Fibroblast of skin of left quadriceps (primary cell): ENCODE measurements at places on chromosomes 3 and 15.

- no peak for DNase-seq
Measured at GRCh38 chr3:162770551-162770950, 1273.9 kb downstream of the OTOL1 start.

DNA sequence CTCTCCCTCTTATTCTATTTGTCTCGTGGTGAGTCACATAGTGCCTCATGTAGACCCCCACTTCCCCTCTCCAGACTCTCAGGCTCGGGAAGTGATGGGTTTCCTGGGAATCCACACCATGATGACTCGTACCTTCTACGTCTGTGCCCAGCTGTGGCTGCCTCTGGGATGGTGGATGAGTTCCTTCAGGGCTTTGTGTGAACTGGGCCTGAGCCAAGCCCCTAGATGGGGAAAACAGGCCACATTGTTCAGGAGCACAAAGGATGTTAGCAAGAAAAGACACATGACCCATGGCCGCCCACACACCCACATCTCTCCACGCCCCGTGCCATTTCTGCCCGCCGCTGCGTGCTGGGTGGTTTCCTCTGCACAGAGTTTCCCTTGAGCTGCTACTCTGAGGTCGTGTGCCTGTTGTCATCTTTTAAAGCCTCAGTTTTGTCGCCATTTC is 10.5 kb downstream of the ISG20 start:
- DNase-seq, result peak; percentile 85

- DNase-seq, result no peak
Measured at GRCh38 chr3:115156046-115156654, 9.1 kb upstream of the ZBTB20 start.

DNA sequence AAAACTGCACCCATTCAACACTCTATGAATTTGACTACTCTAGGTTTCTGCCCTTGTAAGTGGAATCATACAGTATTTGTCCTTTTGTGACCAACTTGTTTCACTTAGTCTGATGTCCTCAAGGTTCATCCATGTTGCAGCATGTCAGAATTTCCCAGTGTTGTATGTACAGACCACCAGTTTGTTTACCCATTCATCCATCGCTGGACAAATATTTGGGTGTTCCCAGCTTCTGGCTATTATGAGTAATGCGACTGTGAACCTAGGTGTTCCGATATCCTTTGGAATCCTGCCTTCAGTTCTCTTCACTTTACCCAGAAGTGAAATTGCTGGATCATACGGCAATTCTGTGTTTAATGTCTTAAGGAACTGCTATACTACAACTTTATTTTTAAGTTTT is 12.6 kb downstream of the RPL32 start:
- no peak for DNase-seq

- peak; percentile 42 for DNase-seq
Measured at GRCh38 chr15:26889298-26889898, 22.5 kb downstream of the GABRA5 start.

DNA sequence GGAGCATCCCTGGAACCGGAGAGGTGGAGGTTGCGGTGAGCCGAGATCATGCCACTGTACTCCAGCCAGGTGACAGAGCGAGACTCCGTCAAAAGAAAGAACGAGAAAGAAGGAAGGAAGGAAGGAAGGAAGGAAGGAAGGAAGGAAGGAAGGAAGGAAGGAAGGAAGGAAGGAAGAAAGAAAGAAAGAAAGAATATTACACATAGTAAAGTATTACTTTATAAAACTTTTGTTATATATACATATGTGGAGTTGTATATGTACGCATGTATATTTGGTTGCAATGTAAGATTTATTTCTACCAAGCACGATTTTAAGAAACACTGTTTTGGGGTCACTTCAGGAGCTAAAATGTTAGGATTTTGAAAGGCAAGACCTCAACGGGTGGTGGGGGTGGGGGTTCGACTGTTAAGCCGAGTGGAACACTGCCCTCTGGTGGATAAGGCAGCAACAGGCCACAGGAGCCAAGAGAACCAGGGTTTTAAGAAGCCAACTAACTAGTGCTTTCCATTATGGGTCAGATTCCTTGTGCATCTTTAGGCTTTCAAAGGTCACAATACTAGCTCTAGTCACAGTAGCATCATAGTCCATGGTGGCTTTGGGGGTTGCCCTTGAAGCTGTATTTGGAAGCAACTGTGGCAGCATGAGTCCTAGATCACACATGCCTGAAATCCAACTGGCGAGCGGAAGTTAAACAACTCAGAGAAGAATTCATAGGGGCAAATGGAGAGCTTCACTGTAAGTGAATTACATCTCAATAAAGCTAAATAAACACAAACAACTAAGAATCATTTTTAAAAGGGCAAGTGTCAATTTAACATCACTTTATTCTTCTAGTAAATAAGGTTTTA is 22.5 kb downstream of the GLB1 start:
- DNase-seq, result peak; percentile 26

DNA sequence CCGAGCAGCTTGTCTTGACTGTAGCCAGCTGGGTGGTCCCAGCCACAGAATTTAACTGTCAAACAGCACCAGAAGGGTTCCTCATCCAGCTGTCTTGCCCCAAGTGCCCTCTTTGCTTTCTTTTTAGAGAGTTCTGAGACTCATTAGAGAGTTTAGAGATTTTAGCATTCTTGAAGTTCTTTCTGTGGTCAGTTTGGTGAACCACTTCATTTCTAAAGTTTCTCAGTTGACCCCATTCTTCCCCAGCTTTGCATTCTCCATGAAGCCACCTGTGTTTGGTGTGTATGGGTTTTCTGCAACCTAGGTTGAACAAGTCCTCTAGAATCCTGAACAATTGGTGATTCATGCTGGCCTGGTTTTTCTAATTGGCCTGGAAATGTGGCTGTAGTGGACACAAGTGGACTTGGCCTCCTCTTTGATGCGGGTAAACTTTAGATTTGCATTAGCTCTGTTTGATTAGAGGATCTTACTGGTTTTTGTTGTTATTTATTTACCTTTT is 33.7 kb downstream of the FLNB start:
- peak; percentile 90 for DNase-seq

GRCh38 chr3:46277476-46277875 is 35.2 kb downstream of the CCR3 start:
- DNase-seq, result no peak

DNA sequence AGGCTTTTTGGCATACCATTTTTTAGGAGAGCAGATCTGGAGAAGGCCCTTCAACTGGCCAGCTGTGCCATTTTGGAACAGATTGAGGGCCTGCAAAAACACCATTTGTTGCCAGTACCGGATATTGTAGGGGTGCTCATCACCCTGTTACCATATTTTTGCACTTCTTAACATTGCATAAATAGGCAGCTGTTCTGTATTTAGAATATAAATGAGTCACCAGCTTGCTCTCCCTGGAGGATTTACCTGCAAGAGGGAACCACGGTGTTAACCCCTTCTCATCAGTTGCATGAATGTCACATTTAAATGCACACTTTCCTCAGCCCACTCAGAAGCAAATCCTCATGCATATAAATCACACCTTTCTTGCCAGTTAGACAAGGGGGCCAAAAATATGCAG is 435.6 kb downstream of the ROBO2 start:
- no peak for DNase-seq

GRCh38 chr15:44311136-44311535 is 22.6 kb downstream of the GOLM2 start:
- no peak for DNase-seq

DNA sequence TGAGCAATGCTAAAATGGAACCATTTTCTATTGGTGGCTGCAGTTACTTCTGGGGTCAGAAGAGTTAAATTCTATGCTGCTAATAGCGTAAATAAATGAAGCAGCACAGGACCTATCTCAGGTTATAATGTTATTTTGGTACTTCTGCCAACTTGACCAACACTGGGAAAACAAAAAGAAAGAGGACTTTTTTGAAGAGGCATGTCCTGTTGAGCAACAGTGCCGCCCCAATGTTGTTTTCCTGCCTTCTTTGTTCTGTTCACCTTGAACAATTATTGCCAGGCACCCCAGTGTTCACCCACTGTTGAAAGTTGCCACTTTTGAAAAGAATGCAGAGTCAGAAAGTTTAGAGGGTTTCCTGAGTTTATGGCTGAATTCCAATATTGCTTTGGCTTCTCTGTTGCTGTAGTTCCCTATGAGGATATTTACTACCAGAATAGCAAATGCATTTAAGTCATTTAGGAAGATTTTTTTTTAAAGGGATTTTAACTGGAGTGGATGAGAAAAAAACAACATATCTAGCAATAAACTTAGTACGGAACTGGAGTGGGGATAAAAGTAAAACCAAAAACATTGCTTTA is 679.0 kb upstream of the DPPA4 start:
- DNase-seq, result no peak

- DNase-seq, result no peak
Measured at GRCh38 chr3:156518726-156519125, 36.2 kb downstream of the SSR3 start.

DNA sequence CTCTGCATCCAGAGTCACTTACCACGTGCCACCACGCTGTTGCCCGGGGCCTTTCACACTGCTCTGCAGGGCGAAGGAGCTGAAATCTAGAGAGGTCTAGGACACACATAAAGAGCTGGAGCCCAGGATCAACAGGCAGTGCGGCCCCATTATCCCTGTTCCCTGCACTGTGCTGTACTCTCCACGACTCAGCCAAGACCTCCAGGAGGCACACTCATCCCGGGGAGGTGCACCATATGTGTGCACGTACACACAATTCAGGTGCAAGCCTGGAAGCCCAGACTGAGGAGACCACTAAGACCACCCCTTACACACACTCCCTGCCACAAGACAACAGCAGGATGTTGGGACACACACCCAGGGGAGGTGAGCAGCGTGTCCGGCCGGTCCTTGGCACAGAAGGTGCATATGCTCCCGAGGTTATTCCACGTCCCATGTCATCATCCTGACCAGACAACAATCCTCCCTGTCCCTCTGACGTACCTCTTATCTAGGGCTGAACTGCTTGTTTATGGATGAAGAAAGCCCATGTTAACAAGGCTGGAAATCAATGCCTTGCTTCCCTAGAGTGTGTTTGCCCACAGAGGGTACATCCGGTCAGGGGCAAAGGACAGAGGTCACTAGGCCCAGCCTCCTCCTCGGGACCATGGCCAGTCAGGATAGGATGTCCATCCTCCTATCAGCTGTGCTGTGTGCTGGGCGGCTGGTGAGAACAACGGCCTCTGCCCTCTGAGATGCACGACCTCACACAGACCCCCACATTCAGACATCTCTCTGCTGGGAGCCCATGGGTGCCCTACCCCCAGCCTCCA is 16.1 kb downstream of the KLF15 start:
- no peak for DNase-seq

GRCh38 chr3:112508860-112509259 is 9.6 kb upstream of the BTLA start:
- DNase-seq, result no peak

GRCh38 chr3:33229066-33229465 is 10.5 kb upstream of the SUSD5 start:
- no peak for DNase-seq

- no peak for DNase-seq
Measured at GRCh38 chr15:73482166-73482565, 39.2 kb downstream of the REC114 start.

DNA sequence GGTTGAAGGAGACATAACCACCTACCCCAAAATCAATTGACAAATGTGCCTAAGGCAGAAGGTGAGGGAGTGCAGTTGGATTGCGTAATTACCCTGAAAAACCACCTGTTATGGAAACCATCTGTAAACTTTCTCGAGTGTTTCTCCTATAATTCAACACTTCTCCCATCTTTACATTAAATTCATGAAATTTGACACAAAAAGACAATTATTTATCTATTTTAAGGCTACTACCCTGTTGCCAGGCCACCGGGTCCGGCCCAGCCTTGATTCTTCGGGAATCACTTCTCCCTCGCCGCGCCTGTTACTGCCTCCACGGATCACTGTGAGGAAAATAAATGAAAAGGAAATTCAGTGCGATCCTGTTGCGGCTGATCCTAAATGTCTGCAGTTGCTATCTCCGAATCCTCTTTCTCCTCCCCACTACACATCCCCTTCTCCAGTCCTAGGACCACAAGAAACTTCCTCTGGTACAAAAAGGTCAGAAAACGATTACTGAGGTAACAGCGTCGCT is 646 bp downstream of the IQCB1 start:
- DNase-seq, result no peak

DNA sequence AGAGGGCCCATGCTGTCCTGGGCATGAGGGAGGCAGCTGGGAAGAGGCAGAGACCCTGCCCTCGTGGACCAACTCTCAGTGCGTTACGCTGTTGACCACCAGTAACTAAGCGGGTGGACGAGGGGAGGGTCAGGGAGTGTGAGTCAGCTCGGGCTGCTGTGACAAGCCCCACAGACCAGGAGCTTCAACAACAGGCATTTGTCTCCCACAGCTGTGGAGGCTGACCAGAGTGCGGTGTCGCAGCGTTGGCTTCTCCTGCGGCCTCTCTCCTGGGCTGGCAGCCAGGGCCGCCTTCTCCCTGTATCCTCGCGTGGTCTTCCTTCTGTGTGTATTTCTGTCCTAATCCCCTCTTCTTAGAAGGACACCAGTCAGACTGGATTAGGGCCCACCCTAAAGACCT is 13.0 kb downstream of the EFCC1 start:
- DNase-seq, result no peak

DNA sequence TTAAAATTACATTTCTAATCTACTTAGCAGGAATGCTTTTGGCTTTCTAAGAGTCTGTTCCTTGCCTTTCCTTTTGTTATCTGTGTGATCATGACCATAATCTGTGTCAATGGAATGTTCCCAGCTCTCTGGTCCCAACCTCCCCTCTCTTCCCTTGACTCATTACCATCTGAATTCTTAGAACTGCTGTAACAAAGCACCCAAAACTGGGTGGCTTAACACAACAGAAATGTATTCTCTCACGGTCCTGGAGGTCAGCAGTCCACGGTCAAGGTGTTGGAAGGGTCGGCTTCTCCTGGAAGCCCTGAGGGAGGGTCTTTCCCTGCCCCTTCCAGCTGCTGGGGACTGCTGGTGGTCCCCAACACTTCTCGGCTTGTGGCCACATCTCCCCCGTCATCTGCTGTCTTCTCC is 81.1 kb downstream of the LRRK1 start:
- DNase-seq, result no peak

GRCh38 chr3:179715582-179715981 is 62.7 kb downstream of the USP13 start:
- no peak for DNase-seq

DNA sequence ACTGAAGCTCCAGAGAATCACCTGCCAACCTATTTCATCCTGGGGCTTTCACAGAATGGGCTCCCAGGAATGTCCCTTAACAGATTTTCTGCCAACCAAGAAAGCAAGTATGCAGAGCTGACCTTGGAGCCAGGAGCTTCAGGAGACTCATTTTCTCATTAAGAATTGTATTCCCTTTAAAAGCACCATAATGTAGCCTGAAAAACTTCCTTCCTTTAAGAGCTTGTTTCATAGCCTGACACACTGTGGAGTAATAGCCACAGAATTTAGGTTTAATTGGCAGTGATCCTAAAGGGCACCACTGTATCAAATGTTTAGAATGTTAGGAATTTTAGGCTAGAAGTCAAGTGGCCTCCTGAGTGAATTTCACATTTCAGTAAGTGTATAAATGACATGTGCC is 309.8 kb downstream of the GBE1 start:
- peak; percentile 50 for DNase-seq

DNA sequence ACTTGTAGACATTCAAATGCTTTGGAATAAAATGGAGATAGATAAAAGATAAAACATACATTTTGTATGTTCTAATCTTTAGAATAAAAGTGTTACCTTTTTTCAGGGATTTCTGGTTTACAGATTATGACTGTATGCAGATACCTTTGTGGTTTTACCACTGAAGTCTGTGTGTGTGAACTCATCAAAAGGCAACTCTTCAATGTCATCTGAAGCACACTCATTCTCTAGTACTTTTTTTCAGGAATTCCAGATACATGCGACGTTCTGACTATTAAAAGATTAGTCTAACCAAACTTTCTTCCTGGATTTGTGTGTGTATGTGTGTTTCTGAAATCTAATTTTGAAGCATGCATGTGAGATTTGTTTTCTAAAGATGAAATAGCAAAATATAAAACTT is 188.6 kb downstream of the NLGN1 start:
- no peak for DNase-seq
